ENCODE measurements at places on chromosomes 3 and 15.

DNA sequence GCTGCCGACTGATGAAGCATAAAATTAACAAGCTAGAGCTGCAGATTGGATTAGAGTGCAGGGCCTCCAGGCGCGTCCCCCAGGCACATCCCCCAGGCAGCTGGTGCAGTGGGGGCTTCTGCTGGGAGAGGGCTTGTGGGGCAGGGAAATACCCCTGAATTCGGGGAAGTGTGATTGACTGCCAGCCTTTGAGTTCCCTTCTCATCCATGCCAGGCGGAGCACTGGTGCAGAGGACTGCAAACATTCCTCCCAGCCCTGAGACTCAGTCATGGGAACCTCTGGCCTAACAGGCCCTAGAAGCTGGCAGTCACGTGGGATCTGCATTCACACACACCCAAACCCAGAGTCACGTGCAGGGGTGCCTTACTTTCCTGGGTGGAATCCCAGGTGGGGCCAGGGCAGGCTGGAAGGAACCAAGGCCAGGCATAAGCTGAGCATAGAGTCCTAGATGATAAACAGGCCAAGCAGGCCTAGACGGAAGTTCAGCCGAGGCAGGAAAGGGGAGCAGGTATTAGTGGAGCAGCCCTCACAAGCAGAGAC, 46.2 kb upstream of the SEC22A start:
- peak; percentile 88 for DNase-seq

- no peak for DNase-seq
Measured at GRCh38 chr3:49012441-49013017, 5.3 kb downstream of the WDR6 start.

GRCh38 chr3:16522834-16523233, 9.3 kb upstream of the RFTN1 start:
- DNase-seq, result no peak

GRCh38 chr15:99476413-99477222, 89.2 kb upstream of the MEF2A start:
- DNase-seq, result peak; percentile 23

GRCh38 chr3:55203006-55203405, 275.1 kb upstream of the LRTM1 start:
- DNase-seq, result no peak

DNA sequence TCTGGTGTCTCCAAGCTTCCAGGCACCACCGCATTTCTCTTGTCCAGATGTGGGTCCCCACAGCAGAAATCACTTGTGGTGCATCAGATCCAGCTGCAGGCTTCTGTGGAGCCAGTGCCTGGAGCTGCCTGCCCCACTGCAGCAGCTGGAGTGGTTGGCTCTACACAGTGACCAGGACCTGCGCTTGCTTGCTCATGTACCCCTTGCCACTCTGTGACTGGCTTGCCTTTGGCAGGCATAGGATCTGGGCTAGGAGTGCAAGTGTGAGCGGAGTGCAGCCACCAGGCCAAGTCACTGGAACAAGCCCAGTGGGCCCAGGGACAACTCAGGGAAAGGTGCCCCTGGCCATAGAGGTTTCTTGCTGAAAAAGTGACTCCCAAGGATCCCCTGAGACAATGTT, 1400.0 kb upstream of the ALCAM start:
- DNase-seq, result no peak

GRCh38 chr15:49441356-49441755, 18.3 kb downstream of the FGF7 start:
- no peak for DNase-seq

- DNase-seq, result no peak
Measured at GRCh38 chr3:6803619-6804018, 57.3 kb upstream of the GRM7 start.

DNA sequence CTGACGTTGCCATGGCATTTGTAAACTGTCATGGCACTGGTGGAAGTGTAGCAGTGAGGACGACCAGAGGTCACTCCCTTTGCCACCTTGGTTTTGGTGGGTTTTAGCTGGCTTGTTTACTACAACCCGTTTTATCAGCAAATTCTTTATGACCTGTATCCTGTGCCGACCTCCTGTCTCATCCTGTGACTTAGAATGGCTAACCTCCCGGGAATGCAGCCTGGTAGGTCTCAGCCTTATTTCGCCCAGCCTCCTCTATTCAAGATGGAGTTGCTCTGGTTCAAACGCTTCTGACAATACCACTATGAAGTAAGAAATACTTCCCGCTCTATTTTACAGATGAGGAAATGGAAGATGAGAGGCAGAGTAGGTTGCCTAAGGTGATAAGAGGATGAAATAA, 16.6 kb downstream of the PAQR9 start:
- no peak for DNase-seq

DNA sequence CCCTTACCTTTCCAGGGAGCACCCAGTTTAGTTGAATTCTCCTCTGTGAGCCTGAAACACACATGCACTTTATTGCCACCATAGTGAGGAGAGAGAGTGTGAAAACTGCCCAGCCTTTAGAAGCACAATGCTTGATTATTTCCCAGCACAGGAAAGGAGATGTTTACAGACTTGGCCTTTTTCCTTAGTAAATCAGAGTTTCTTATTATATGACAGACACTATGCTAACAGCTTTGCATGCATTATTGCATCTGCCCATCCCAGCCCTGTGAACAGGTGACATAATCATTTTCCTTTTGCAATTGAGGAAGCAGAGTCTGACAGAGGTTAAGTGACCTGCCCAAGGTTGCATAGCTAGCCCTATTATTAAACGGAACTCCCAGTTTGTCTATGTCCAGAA, 36.5 kb downstream of the CAPN3 start:
- DNase-seq, result no peak

GRCh38 chr15:39094116-39094515, 486.8 kb upstream of the THBS1 start:
- no peak for DNase-seq

DNA sequence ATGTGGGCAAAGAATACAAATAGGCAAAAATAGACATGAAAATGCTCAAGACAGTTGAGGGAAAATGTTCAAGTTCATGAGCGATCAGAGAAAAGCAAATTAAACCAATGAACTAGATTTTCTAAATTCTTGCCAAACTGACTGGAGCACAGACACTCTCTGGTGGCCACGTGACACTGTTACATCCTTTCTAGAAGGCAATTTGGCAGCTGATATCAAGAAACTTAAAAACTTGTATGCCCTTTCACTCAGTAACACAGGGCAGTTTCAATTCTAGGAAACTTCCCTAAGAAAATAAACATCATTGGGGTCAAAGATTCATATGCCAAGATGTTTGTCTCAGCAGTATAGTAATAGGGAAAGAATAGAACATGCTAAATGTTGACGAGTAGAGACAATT, 52.2 kb downstream of the ABHD5 start:
- DNase-seq, result no peak

DNA sequence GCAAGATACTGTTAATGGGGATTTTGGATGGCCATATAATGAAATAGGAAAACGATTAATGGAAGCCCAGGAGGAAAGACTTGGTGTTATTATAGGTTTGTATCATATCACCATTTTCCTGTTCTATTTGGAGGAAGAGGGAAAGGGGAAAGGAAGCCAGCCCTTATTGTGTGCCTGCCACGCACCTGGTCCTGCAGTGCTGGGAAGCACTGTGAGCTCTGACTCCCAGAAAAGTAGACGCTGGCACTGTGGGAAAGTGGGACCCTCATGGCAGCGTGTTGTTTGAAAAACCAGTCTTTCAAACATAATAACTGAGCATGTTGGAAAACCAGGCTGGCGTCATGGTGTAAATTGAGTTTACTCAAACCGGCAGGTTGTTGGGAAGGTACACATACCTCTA, 22.0 kb downstream of the CGNL1 start:
- no peak for DNase-seq

DNA sequence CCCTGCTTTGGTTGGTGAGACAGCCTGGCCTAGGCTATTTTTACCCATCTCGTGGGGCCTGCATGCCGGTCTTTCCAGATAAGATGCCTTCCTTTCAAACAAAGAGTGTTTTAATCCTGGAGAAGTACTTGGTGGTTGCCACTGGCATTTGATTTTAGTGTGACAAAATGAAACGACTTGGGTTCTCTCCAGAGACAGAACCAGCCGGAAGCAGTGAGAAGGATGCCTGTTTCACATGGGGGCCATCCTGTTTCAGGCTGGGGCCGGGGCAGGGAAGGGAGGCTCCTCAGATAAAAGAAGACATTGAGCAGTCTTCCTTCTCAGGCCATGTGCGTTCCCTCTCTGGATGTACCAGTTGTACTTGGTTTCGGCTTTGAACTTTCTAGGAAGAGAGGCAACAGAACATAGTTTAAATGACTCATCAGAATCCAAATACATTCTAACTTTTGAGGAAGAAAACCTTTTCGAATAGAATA, 74.9 kb downstream of the TOP2B start:
- DNase-seq, result no peak

- DNase-seq, result no peak
Measured at GRCh38 chr3:186871403-186871924, 29.0 kb downstream of the ADIPOQ start.

- DNase-seq, result no peak
Measured at GRCh38 chr15:66138892-66139590, 114.5 kb downstream of the MEGF11 start.

DNA sequence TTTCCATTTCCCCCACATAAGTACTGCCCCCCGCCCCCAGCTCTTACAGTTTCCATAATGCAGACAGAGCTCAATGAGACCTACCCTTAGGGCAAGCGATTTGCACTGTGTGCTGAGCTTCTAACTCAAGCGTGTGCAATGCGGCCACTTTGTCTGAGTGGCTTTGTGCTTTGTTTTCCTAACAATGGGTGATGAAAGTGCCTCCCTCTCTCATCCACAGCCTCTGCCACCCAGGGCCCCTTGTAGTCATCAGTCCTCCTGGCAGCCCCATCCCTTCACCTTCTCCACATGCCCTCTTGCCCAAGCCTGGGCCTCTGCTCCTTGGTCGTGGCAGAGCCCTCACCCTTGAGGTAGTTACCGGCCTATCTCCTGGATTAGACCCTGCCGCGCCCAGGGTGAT, 17.2 kb downstream of the DAPK2 start:
- peak; percentile 76 for DNase-seq

DNA sequence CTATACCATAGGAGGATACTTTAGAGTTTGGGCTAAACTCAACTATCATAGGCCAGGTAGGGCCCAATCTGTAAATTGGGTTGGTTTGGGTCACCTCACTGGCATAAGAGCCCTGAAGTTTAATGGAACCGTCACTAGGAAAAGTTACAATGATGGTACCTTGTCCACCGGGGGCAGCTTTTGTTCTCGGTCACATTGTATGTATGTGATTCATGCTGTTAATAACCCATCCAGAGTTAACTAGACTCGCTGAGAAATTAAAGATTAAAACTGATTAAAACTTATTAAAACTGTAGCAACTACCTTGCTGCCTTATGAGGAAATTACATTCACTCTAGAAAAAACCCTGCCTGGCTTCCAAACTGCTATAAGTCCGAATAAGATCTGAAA, 145.0 kb upstream of the TMCO5A start:
- DNase-seq, result no peak

DNA sequence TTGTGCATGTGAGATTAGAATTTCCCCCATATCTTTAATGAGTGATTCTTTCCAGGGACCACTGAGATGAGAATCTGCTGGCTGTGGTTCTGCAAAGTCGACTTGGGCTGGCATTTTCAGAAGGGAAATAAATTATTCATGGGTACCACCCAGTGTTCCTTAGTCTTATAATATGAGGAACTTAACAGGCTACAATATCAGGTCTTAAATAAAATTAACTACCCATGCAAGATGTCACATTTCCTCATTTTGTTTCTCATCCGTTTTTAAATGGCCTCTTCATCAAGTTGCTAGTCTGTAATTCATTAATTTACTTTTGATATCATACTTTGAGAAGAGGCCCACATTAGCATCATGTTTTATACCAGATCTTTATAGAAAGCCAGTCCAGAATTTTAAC, 58.3 kb upstream of the SKOR1 start:
- no peak for DNase-seq

DNA sequence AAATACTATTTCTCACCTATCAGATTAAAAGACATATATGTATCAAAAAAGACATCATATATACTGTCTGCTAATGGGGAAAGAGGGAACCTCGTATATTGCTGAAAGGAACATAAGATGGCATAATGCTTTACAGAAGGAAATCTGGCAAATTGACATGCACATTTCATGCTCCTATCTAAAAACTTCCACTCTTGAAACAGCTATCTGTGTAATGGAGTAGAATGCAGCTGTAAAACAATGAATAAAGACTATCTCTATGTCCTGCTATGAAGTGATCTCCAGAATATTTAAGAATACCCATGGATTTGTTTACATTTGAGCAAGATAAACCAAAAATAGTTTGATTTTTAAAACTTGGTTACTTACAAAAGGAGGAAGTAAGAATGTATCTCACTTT, 107.4 kb downstream of the TBL1XR1 start:
- DNase-seq, result no peak

- no peak for DNase-seq
Measured at GRCh38 chr15:81929557-81929956, 116.3 kb downstream of the MEX3B start.

DNA sequence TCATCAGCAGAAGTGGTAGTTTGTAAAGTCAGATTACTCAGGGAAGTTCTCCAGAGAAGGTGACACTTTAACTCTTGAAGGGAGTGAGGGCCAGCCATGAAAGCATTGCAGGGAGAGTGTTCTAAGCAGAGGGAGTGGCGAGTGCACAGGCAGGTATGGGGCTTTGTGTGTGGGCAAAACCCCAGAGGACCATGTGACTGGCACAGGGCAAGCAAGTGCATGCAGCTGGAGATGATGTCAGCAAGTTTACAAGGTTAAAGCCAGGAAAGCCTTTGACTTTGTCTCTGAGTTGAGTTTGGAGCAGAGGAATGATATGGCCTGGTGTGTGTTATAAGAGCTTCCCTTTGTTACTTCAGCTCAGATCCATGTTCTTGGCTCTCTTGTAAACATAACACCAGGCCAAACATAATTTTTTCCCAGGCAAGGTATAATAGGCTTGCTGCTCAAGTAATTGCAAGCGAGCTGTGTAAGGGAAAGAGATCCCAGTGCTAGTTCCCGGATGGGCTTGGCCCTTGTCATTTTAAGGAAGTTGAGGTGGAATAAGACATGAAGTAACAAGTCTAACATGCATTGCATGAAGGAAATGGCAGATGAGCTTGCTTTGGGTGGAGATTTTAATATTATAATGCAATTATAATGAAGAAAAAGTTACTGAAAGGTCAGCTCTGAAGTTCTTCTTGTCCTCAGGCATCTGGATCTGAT, 341.1 kb upstream of the LRRC3B start:
- DNase-seq, result no peak

Measured in retina (tissue), 1 donor.